Cortex of kidney (tissue), 1 donor: ENCODE measurements at places on chromosomes 5 and 9.

DNA sequence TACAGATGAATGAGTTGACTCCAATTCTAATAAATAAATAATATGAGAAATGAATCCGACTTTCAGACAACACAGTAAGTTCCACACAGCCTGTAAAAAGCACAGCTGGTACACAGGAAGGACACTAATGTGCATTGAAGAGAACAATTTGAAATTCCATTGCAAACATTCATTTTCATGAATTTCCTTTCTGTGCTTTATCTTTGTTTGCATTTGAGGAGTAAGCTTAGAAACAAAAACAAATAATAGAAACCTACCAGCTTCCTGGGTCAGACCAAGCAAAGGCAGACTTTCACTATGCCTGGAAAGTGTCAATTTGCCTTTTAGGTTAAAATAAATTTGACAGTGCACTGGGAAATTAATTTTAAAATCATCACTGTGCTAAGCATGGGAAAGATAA, 143.8 kb upstream of the VLDLR start:
- no peak for DNase-seq

DNA sequence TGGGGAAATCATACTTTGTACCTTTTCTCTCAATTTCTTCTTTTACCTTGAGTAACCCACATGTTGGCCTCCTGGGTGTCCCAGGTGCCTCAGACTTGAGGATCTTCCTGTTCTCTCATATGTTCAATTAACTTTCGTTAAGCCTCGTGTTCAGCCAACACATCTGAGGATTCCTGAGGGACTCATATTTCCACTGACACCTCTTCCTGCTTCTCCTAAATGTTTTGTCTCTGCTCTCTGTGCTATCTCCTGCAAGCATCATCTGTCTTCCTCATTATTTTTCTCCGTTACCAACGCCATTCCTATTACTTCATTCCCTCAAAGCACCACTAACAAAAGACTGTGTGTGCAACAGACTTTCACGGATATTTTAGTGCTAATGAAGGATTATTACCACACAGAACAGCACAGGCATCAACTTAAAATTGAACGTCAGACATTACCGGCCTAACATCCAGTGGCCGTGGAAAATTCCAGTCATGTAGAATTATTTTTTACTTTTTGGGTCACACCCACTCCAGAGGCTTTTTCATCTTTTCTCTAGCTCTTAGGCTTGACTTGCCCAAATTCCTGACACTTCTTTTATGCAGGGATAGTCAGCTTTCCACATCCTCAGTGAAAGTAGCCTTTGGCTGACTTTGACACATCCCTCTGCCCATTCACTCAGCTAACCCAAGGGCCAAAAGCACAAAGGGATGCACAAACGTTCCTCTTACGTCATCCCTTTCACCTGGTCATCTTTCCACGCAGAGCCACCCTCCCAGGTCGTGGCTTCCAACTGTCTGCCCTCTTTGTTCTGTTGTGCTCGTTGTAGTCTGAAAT, 46.0 kb upstream of the OSMR start:
- DNase-seq: no peak

GRCh38 chr9:124511891-124512805, 4.9 kb upstream of the NR5A1 start:
- no peak for DNase-seq

- DNase-seq: no peak
These were observed 1019.5 kb upstream of the SEMA6A start for GRCh38 chr5:117594166-117594565.

- no peak for DNase-seq
These were observed 198.6 kb downstream of the TRIO start for GRCh38 chr5:14341571-14342230.

GRCh38 chr5:173245319-173246134, 10.5 kb upstream of the NKX2-5 start:
- no peak for DNase-seq

DNA sequence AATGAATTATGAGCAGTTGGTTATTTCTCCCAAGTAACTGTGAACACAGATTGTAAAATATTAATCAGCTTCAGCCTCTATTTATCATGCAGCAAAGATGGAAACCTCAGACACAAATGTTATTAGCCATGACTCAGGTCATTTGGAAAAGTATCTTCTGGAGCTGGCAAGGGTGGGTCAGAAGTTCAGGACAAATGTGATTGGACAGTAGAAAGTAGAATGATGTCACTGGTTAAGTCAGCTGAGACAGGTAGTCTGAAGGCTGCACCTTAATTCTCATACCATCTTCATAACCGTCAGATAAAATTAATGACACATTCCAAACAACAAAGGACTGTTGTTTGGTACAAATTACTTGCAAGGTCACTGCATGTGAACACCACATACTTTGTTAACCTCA, 140.2 kb downstream of the EMB start:
- DNase-seq: no peak

GRCh38 chr9:109770101-109770500, 9.9 kb upstream of the PALM2AKAP2 start:
- DNase-seq: no peak

- DNase-seq: no peak
These were observed 19.3 kb upstream of the IGFBPL1 start for GRCh38 chr9:38443597-38443996.

DNA sequence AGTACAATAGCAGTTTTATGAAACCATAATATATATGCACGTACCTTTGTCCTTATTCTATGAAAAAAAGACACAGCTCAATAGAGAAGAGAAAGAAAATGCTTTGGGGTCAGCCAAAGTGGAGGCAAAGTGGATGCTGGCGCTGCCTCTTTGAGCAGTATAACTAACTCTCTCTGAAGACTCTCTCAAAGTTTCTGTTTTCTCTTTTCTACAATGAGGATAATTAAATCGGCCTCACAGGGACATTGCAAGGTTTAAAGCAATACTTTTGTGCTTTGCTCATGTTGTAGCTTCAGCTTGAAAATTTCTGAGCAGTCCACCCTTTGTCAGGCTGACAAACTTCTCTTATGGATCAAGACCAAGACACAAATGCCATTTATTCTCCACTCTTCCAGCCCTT, 455.1 kb upstream of the MPDZ start:
- DNase-seq: no peak

DNA sequence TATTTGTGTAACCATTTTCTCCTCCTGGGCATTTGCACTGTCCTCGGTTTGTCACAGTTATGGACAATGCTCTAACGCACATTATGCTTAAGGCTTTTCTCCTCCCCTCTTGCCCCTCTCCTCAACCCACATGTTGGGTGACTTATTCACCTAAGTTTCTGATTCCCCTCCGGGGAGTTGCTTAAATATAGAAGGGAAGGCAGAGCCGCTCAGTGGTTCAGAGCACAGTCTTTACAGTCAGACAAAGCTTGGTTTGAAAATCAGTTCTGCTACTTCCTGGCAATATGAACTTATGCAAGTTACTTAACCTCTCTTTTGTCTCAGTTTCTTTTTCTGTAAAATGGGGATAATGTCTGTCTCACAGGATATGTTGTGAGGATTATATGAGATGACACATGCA, 41.2 kb upstream of the SPRY4 start:
- no peak for DNase-seq

GRCh38 chr5:164175083-164175482, 669.7 kb downstream of the MAT2B start:
- no peak for DNase-seq

DNA sequence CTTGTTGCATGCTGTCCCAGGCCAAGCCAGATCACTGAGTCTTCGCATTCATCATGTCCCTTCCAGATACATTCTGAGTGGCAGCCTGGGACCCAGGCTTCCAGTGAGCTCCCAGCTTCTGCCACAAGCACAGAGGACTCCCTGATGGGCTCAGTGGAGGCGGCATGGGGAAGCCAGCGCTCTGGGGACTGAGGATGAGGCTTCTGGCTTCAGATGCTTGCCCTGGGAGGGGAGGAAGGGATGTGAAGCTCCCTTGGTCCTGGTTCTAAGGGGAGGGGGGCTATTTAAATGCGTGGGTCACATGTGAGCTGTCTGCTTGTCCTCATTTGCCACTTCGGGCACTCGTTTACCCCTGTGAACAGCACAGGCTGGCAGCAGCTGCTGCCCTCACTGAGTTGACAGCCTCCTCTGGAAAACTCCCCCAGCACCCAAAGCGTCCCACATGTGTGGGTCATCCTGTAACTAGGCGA, 174.0 kb downstream of the NR3C1 start:
- DNase-seq: no peak

GRCh38 chr5:55416306-55416705, 108.5 kb downstream of the MTREX start:
- no peak for DNase-seq

DNA sequence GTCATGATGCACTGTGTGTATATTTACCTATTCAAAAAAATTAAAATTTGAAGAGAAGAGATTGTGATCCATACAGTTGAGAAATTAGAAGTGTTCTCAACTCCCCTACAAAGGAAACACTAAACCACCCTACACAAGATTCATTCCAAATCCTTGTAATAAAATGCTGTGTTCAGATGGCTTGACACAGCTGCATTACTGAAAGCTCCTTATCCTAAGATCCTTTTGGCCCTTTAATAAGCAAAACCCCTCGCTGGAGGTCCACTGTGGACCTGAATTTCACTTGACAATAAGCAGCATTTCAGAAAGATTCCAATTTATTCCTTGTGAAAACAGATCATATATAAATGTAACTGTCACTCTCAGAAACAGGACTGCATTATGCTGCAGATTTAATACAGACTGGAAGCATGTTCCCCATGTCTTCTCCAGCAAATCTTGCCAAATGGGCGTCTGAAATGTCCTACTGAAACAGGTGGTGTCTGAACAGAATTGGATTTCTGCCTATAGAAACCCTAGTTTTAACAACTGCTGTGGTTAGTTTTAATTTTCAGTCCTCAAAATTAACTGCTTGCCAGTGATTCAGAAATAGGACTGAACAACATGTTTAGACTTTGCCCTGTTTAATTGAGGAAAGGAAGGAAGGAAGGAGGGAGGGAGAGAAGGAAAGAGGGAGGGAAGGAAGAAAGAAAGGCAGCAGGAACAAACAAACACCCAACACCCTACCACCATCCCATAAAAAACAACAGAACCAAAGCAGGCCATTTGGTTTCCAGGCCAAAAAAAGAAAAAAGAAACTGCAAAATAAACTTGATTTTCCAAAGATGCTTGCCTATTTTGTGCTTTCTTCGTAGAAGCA, 179.6 kb downstream of the MLLT3 start:
- no peak for DNase-seq

DNA sequence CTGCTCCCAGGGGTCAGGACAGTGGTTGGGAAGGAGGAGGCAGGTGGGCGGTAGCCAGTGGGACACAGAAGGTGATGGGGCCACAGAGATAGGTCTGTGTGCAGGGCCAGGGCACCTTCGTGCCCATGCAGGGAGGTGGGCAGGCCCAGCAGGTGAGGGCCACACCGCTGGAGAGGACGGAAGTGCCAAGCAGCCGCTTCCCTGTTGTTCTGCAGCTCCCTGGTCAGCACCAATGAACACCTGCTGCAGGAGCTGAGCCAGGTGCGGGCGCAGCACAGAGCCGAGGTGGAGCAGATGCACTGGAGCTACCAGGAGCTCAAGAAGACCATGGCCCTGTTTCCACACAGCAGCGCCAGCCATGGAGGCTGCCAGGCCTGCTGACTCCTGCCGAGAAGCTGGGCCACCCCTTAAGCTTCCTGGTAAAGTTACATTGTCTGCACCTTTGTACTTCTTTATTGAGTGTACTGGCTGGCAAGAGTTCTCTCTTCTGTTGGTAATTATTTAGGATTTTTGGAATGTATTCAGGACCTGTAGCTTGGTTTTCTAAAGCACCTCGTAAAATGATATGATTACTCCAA, 40.3 kb downstream of the TPPP start:
- no peak for DNase-seq

GRCh38 chr9:134435550-134436378, 109.5 kb downstream of the RXRA start:
- DNase-seq: no peak

GRCh38 chr9:137439158-137439714, 1.9 kb downstream of the ENTPD8 start:
- no peak for DNase-seq

DNA sequence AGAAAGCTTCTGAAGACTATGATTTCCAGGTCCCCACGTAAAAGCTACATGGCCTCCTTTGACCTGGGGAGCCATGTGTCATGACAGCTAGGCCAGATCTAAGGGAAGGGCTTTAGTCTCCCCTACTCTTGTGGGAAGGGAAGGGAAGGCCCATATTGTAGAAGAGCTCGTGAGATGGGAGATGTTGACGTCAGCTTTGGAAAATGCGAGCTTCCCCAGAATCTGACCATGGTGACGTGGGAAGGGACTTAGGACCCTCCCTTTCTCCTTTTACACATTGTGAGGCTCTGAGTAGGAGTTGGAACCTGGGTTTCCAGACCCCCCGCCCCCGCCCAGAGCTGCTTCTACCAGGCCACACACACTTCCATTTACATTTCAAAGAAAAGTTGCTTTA, 165.5 kb downstream of the SYK start:
- no peak for DNase-seq

- DNase-seq: no peak
These were observed 126.5 kb upstream of the PAPPA start for GRCh38 chr9:116027096-116027495.

DNA sequence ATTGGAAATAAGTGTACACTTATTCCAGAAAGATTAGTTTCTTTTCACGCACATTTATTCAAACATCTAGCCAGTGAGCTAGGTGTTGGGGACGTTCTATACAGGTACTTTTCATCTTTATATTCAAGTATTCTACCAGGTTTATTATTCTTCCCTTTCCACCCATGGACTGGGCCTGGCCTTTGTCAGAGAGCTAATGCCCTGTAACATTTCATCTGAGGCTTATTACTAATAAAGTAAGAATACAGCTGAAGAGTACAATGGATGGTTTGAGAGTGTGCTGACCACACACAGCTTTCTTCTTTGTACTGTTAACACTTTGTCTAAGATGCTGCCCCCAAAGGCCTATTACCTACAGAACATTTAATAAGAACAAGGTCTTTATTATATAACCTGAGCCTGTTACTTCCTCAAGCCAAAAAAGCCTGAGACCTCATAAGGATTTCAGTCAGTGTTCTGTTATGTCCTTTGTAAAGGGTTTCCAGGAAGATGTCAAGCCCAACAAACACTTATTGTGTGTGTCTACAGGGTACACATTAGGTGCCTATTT, 93.5 kb downstream of the ZNF608 start:
- no peak for DNase-seq

- no peak for DNase-seq
These were observed 42.7 kb downstream of the OR2V1 start for GRCh38 chr5:181088289-181088688.

GRCh38 chr5:135319928-135320606, 79.0 kb downstream of the MACROH2A1 start:
- DNase-seq: no peak

DNA sequence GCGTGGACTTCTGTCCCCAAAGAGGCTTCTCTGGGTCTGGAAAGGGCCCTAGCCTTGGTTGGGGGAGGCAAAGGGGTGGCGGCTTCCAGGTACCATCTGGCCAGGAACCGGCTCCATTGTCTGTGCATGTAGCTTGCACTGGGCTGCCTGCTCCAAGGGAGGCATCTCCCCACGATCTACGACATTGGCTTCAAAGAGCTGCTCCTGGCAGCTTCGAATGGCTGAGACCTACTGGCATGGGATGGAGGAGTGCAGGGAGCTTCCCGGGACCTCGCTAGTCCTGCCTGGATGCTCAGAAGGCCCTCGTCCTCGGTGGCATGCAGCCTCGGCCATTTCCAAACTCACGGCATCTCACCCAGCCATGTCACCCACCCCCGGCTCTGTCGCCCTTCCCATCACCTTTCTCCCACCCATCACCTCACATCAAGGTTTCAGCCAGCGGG, 137.8 kb downstream of the KCNIP1 start:
- no peak for DNase-seq

GRCh38 chr9:4092793-4093709, 206.8 kb downstream of the GLIS3 start:
- DNase-seq: no peak

- no peak for DNase-seq
These were observed 2293.3 kb upstream of the C9orf72 start for GRCh38 chr9:29866556-29866955.
